Activated CD4-positive, CD25-positive, alpha-beta regulatory T cell (primary cell): ENCODE measurements at places on chromosomes 1 and 21.

DNA sequence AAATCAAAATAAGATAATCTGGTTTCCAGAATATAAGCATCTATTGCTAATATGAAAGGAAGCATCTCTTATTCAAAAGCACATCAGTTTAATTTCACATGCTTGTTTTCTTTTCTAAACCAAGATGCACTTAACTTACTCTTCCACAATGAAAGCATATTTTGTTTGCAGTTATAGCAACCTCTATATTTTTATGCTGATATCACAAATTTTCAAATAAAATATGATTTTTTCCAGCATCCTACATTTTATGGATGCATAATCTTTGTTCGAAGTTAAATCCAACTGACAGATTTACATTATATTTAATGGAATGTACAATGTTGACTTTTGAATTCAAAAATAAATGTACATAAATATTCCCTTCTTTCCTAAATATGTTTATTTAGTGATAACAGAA lies 978.3 kb upstream of the B3GALT2 start:
- DNase-seq = no peak

DNA sequence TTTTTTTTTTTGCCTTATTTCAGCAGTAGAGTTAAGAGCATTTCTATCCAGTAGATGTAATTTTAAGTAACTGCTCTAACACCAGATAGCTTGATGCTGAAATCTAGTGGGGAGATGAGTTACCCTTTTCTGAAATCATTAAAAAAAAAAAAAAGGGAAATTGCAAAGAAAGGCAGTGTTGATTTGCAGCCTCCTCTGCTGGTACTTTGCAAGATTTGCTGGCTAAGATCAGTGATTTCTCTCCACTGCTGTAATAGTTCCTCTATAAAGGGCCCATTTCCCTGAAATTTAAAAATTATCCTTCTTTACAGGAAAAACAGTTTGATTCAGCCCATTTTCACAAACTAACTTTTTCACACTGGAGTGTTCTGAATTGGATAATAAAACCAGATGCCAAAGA lies 120.6 kb downstream of the PTBP2 start:
- DNase-seq = no peak

GRCh38 chr1:187264995-187265602 lies 436.4 kb downstream of the PLA2G4A start:
- DNase-seq = no peak

DNA sequence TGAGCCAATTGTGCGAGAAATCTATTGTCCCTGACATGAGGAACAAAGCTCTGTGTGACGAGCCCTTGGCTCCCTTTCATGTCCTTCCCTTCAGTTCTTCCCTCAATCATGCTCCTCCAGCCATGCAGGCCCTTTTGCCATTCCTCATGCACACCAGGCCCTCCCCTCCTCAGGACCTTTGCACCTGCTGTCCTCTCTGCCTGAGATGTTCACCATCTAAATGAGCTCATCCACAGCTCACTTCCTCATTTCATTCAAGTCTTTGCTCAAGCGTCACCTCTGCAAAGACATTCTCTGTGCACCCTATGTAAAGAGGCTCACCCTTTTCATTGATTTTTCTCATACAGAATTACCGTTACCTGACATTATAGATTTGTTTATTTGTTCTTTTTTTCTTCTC lies 43.7 kb downstream of the C8B start:
- no peak for DNase-seq

- no peak for DNase-seq
These were observed 10.3 kb downstream of the CAP1 start for GRCh38 chr1:40050863-40051262.

DNA sequence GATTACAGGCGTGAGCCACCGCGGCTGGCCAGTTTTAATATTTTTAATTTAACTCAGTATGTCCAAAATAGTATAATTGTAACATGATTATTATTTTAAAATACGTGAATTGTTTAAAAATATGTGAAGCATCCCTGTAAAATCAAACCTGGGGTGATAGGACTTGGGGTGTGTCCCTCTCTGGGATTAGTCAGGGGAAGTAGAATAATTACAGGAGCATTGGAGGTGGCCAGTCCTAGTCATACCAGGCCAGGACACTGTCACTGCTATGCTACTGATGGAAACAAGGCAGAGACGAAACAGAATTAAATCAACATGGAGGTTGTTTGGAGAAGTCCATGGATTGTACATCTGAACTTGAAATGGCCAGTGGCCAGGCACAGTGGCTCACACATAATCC lies 16.8 kb downstream of the SZRD1 start:
- no peak for DNase-seq

DNA sequence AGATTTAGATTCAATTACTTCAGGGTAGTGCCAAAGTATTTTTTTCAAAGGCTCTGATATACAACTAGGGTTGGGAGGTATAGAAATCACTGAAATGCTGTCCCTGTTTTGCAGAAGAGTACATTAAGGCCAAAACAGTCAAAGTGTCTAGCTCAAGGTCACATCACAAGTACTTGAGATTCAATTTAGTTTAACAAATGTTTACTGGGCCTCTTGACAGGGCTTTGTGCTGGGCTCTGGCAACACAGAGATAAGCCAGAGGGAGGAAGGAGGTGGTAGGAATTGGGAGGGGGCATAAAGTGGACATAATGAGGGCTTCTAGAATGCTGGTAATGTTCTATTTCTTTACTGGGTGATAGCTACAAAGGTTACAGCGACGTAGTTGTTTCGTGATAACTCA lies 2.3 kb upstream of the SLC9A1 start:
- DNase-seq = no peak

GRCh38 chr1:244406337-244406736 lies 45.4 kb downstream of the ADSS2 start:
- no peak for DNase-seq

- DNase-seq = no peak
These were observed 205.2 kb downstream of the GRIK3 start for GRCh38 chr1:36829066-36829465.

GRCh38 chr1:14184454-14184853 lies 414.0 kb upstream of the KAZN start:
- DNase-seq = no peak

GRCh38 chr1:226187019-226187322 lies 430 bp upstream of the ACBD3 start:
- no peak for DNase-seq

DNA sequence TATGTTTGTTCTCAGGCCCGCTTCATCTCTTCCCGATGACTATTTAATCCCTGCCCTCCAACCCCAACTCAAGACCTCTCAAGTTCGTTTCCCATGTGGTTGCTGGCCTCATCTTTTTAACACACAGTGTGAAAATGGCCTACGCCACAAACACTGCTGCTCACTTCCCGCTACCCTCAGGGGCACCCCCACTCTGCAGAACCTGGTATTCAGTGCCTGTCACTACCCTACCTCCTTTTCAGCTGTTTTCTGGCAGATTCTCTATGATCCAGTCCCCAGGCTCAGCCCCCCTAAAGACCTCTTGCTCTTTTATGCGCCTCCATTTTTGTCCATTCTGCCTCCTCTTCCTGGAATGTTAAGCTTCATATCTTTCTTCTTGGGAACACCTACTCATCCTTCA lies 152.6 kb upstream of the C1orf174 start:
- DNase-seq = no peak

GRCh38 chr1:4022715-4023114 lies 122.6 kb upstream of the C1orf174 start:
- DNase-seq = no peak

- no peak for DNase-seq
These were observed 11.0 kb upstream of the DENND1B start for GRCh38 chr1:197786280-197786679.

GRCh38 chr21:42081138-42081537 lies 10.0 kb downstream of the UMODL1 start:
- no peak for DNase-seq

- DNase-seq = no peak
These were observed 54.3 kb upstream of the RAB3GAP2 start for GRCh38 chr1:220326578-220326977.

DNA sequence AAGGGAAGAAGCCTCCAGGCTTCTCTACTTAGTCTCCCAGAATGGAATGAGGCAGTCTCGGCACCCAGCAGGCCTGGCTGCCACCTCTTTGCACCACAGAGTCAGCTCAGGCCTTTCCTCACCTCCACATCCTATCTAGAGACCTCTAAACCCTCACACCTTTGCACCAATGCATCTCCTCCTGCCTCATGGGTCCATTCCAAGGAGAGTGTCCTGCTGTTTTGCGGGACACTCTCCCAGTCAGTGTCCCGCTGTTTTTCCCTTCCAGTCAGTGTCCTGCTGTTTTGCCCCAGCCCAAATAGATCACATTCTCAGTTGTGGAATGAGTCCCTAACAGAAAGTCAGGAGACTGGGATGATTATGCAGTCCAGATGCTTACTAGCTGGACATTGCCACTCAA lies 185.6 kb upstream of the CAMK1G start:
- DNase-seq = no peak

- no peak for DNase-seq
These were observed 20.9 kb downstream of the UQCRHL start for GRCh38 chr1:15786581-15786980.

GRCh38 chr1:93190432-93190831 lies 9.9 kb downstream of the CCDC18 start:
- DNase-seq = no peak

DNA sequence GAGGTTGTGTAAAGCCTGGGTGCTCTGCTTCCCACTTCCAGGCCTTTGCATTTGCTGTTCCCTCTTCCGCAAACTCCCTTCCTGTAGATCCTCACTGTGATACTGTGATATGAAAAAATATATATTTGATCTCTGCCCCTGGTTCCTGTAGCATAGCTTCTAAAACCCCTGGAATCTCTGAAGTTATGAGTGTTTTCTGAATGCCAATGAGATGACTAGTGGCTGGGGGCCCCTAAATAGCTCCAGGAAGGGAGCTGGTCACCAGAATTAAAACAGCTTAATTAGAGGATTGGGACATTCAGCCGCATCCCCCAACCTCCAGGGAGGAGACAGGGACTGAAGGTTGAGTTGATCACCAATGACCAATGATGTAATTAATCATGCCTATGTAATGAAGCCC lies 21.9 kb downstream of the DUSP10 start:
- DNase-seq = no peak
